Breast epithelium (tissue), 4 donors: ENCODE measurements at places on chromosomes 1 and 21. TPM values are rescaled to one million over a fixed set of nuclear protein-coding genes. Genes with fewer than 3 reads are reported as not detected.

- H3K36me3 ChIP-seq = no peaks in the 10 kb centered on the region
- no peak overlapping the region for H3K27ac ChIP-seq
- DNase-seq = peak; percentile 51
- no peak overlapping the region for H3K4me3 ChIP-seq
- H3K27me3 ChIP-seq = no peaks in the 10 kb centered on the region
Measured at GRCh38 chr1:42152119-42152518, 1.1 kb upstream of the GUCA2B start.

- no peaks in the 10 kb centered on the region for H3K4me1 ChIP-seq
- peaks cover 37% of the 10 kb centered on the region for H3K27me3 ChIP-seq
- no peaks in the 10 kb centered on the region for H3K36me3 ChIP-seq
- DNase-seq = no peak
Measured at GRCh38 chr1:36622741-36623648, 140.3 kb upstream of the CSF3R start.

- no peak overlapping the region for H3K4me3 ChIP-seq
- H3K4me1 ChIP-seq = no peaks in the 10 kb centered on the region
- no peaks in the 10 kb centered on the region for H3K27me3 ChIP-seq
- no peaks in the 10 kb centered on the region for H3K36me3 ChIP-seq
- no peak overlapping the region for H3K27ac ChIP-seq
Measured at GRCh38 chr1:217230412-217230811, 400.5 kb downstream of the GPATCH2 start.

DNA sequence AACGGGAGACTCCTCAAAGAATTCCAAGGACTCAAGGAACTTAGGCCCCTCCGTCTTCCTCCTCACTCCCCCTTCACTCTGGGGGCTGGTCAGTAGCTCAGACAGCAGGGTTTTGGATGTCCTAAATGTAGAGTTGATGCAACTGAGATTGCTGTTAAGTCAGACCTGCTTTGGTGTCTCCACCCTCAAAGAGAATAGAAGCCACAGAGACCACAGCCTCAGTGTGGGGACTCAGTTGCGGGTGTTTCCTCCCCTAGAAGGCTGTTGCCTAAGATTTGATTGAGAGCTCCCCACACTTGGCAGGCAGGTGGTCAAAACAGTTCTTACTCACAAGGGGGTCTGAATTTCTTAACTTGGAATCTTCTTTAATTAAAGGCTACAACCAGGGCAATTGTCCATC is 7.6 kb downstream of the MAN1C1 start:
- no peak overlapping the region for H3K4me3 ChIP-seq
- no peaks in the 10 kb centered on the region for H3K4me1 ChIP-seq
- no peak for DNase-seq

DNA sequence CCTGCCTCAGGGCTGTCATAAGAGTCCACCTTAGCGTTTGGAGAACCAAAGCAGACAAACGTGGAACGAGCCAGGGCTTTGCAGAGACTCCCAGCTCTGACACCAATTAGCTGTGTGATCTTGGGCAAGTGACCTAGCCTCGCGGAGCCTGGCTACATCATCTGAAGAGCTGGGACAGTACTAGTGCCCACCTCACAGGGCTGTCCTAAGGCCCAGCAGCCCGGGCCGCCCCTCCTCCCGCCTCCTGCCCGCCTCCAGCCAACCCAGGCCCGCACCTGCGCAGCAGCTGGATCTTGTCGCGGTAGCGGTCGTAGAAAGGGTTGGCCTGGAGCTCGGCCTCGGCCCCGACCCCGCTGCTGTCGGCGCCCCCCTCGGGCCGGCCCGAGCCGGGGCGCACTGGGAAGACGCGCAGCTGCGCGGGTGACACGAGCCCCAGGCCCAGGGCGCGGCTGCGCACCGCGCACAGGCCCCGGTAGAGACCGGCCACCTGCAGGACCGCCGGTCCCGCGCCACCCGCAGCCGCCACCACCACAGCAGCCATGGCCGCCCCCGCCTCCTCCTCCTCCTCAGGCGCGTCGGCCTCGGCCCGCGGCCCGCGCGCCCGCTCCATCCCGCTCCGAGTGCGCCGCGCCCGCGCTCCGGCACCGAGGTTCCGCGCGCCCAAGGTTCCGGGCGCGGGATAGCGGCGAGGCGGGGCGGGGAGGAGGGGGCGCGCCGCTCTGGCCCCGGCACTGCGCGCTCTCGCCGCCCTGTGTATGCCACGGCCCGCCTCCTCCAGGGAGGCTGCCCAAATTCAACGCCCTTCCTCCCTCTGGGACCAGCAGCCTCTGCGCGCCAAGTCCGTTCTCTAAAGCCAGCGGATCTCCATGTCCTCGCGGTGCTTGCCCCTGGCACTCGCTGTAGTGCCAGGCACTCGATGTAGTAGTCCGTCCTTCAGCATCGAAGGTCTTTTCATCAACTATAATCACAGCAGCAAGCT is at the start of gene ATPAF1:
Gene ATPAF1 (minus strand): TSS at position 583 of the 979 bp plus-strand sequence. CDS start 42 bp downstream, at position 541.
- H3K27me3 ChIP-seq = no peaks in the 10 kb centered on the region
- H3K4me3 ChIP-seq = peak within 1 kb of the TSS; percentile 96
- peak within 1 kb of the TSS; percentile 82 for H3K27ac ChIP-seq
- peaks cover 11% of the 10 kb centered on the region for H3K4me1 ChIP-seq
- peaks cover 4% of the 10 kb centered on the region for H3K36me3 ChIP-seq
- DNase-seq = peak; percentile 24

DNA sequence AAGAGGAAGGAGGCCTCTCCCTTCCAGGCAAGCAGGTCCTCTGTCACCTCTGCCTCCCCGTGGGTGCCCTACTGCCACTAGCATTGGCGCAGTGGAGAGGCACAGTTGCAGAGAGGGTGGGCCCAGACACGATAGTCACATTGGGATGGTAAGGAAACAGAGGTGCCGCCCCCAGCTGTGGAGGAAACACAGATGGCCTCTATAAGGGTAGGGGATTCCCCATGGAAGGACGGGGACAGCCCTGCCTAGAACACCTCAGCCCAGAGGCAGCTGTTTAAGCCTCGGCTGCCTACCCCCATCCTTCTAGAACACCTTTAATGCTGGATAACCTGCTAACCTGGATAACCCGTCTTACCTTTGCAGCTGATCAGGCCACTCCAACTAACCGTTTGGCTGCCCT is 65.7 kb upstream of the CNTN2 start:
- no peak overlapping the region for H3K27ac ChIP-seq
- no peak for DNase-seq
- H3K36me3 ChIP-seq = no peaks in the 10 kb centered on the region
- no peaks in the 10 kb centered on the region for H3K4me1 ChIP-seq
- H3K4me3 ChIP-seq = no peak overlapping the region

- H3K36me3 ChIP-seq = no peaks in the 10 kb centered on the region
- H3K27ac ChIP-seq = no peak overlapping the region
- H3K4me1 ChIP-seq = no peaks in the 10 kb centered on the region
- no peak for DNase-seq
Measured at GRCh38 chr21:31927689-31928353, 55.0 kb downstream of the HUNK start.

DNA sequence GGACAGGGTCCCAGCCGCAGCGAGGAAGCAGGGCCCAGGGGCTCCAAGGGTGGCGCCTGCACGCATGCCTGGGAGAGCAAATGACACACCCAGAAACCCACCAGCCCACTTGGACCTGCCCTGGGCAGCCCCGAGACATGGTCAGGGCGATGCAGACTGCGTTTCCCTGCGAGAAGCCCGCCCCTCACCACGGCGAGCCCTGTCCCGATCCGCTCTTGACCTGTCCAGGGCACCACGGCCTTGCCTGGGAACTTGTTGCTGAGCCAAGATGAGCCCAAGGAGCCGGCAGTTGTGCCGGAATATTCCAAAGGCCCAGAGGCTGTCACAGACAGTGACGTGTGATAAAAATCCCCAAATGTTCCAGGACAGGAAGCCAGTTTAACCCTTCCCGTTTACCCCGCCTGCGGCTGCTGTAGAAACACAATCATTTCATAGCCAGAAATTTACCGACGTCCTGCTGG is 78.1 kb downstream of the SIK1 start:
- DNase-seq = no peak
- H3K4me3 ChIP-seq = no peak overlapping the region
- no peaks in the 10 kb centered on the region for H3K4me1 ChIP-seq
- no peaks in the 10 kb centered on the region for H3K36me3 ChIP-seq

The CIART gene
- total RNA-seq = 4.3 TPM

The GJA8 gene
- total RNA-seq = not detected

The SIM2 gene
- 0.33 TPM for total RNA-seq

The KRTAP19-7 gene
- not detected for total RNA-seq

The IFI16 gene
- total RNA-seq = 132 TPM

The WNT9A gene
- total RNA-seq = 2.5 TPM
